ENCODE measurements at places on chromosomes 7 and 10.

DNA sequence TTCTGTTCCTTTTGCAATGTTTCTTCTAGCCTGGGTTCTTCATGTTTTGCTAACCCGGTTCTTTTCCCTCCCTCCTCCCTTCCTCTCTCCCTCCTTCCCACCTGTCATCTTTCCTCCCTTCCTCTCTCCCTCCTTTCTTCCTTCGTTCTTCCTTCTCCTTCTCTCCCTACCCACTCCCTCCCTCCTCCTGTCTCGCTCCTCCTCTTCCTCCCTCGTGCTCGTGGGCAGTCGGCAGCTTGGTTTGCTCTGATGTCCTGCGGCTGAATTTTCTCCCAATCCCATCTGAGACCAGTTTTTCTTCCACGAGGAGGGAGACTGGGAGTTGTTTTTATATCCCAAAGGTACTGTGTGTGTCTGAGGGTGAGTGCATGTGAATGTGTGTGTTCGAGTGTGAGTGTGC lies 43.6 kb upstream of the DIP2C start:
- DNase-seq = no peak

DNA sequence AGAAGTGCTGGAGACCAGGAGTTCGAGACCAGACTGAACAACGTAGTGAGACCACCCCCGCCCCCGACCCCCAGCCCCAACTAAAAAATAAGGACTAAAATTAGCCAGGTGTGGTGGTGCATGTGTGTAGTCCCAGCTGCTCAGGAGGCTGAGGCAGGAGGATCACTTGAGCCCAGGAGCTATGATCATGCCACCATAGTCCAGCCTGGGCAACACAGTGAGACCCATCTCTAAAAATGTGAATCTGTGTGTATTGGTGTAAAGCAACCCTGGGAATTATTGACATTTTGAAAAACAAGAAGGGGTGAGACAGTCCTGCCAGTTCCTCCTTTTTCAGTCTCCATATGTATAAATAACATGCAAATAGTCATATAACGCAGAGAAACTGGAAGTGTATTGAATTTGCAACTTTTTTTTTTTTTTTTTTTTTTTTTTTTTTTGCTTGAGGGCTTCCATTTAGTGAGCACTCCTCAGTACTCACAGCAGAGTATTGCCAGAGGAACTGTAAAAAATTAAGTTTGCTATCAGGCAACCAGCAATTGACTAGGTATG lies 3.4 kb upstream of the ITGB1 start:
- DNase-seq = no peak

DNA sequence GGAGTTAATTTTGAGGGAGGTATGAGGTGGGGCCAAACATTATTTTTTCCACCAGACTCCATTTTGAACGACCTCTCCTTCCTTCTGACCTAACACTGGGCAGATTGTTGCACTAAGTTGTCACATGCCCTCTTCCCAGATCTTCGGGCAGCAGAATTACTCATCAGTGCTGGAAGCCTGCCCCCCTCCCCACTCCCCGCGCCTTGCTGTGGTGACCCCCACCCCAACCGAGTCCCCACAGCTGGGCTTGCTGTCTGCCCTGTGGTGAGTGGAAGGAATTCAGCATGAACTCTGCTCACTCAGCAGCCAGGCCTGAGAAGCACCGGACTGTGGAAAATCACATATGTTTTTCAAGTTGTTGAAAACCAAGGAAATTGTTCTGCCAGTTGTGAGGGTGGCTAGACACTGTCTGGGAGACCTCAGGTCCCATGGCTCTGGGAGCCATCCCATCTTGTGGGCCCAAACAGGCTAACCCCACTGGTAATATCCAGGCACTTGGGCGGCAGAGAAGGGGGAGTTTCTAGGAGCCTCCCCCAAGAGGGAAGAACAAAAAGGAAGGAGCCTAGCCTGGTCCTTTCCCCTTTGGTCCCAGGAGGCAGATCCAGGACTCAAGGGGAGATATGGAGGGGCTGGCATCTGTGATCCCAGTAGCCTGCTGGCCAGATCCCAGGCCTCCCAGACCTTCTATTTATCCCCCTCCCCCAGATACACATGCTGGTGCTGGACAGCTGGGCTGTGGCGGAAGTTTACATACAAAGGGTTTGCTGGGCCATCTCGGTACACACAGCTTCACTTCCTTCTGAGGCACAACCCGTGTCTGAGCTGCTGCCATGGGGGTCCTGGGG lies 3.5 kb upstream of the AEBP1 start:
- no peak for DNase-seq

GRCh38 chr10:44183667-44184632 lies 200.9 kb downstream of the CXCL12 start:
- DNase-seq = no peak

- no peak for DNase-seq
Measured at GRCh38 chr7:143362131-143363015, at the start of gene FAM131B. FAM131B (minus strand) TSS chr7:143362713; CDS start chr7:143362603, 110 bp downstream.

DNA sequence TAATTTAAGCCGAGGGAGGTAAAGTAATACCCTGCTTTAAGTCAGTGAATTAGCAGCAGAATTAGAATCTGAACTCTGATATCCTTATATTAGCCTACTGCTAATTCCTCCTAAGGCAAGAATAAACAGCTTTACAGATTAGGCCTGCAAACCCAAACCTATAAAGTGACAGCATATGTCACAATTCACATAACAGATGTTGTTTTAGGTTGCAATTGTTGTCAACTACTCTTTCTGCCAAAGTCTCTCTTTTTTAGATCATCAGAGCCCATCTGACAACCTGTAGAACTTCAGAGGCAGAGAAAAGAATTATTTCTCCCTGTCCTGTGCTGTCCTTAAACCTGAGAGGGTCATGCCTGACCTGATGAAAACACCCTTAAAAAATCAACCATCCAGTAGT lies 167.2 kb downstream of the PRKG1 start:
- DNase-seq = no peak

GRCh38 chr7:131591687-131592319 lies 35.4 kb upstream of the PODXL start:
- no peak for DNase-seq

- DNase-seq = no peak
Measured at GRCh38 chr7:69430384-69431021, 167.8 kb upstream of the AUTS2 start.

DNA sequence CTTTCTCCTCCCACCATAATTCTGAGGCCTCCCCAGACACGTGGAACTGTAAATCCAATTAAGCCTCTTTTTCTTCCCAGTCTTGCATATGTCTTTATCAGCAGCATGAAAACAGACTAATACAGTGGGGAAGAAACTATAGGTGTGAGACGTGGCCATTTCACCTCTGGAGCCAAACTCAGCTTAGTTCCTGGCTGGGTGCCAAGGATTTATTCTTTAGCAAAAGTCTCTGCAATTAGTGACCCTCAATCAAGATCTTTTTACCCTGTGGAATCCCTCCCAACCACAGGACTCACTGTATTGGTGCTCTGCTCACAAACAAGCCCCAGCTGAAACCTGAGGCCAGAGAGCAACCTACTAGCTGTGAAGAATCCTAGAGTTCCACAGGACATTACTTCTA lies 28.1 kb upstream of the SFTPD start:
- no peak for DNase-seq

DNA sequence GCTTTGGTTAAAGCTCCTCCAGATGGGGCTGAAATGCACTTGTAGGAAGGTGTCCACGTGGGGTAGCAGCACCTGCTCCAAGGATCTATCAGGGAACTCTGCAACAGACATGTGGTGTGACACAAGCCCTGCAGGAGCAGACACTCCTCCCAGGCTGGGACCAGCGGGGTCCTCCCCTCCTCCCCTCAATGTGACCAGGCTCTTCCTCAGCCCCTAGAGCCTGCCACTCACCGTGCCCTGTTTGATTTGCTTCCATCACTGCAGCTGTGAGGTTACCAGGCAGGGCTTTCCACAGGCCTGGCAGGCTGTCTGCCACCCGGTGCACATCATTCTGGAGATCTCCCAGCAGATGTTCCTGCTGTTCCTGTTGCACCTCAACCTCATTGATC lies 13.4 kb downstream of the MMRN2 start:
- no peak for DNase-seq

DNA sequence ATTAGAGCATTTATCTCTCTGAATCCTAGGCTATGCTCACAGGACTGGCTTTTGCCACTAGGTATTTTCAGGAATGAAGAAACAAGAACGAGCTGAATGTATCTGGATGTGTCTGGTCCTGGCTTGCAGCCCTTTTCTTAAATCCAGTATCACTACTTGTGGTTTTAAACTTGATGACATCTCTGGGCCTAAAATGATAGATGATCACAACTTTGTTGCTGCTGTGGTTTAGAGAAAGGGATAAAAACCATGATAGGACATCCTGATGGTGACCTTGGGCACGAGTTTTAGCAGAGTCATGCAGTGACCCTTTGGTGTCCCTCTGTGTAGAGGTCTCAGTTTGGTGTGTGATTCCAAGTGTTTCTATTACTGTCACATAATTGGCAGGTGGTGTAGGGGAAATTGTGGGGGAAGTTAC lies 31.7 kb upstream of the SEMA3C start:
- peak; percentile 36 for DNase-seq

GRCh38 chr7:123170333-123171246 lies 29.2 kb downstream of the SLC13A1 start:
- no peak for DNase-seq

DNA sequence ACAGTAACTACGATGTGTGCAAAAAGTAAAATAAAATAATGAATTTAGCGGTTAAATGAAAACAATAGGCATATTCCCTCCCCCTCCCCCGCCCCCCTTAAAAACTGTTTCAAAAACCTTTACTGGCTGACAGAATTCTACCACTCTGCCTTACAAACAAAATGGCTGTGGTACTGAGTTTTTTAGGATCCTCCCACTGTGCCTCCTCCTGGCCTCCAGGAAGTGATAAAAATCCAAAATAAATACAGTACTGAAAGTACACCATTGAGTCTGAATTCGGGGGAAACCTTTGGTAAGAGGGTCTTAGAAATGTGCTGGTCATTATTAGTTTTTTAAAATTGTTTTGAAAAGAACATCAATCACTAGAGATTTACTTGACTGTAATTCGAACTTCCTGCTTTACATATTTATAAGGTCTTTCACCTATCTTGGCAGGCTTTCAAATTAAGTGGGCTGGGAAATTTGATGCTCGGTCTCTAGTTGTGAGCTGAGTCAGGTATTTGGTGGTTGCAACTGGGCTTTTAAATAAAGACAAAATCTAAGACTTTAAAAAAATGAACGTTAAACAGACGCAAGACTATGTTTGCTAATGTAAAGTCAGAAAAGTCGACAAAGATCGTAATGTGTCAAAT lies 32.5 kb upstream of the EPC1 start:
- peak; percentile 75 for DNase-seq

- no peak for DNase-seq
Measured at GRCh38 chr10:46523962-46524471, 32.4 kb downstream of the GPRIN2 start.

DNA sequence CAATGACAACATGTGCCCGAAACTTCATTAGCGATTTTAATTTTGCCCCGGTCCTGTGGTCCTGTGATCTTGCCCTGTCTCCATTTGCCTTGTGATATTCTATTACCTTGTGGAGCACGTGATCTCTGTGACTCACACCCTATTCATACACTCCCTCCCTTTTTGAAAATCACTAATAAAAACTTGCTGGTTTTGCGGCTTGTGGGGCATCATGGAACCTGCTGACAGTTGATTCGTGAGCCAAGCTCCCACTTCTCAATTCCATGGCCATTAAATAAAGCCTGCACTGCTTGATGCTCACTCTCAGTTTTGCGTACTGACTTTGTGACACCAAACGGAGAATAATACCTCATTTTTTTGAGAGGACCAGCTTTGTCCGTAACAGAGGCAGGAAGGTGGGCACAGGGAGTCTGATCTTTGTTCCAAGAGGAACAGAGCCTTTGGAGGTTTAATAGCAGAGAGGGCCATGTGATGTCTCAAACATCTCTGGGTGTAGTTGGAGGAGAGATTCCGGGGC lies 3.8 kb upstream of the ADAMTS14 start:
- DNase-seq = no peak

DNA sequence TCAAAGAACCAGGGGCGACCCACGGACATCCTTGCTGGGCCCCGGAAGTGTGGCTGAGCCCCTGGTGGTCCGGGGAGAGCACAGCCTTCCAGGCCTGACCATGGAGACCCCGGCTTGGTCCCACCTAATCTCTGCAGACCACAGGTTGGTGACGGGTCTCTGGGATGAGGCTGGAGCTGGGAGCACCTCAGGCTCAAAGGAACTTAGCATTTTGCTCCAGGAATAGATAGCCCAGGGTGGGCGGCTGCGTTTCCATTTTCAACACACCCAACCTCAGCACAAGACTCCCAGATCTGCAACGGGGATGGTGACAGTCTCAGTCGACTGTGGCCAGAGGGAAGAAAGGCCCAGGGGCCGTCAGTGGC lies 58.5 kb downstream of the FOXL3 start:
- DNase-seq = no peak

- no peak for DNase-seq
Measured at GRCh38 chr10:25455980-25456567, 281.3 kb downstream of the GPR158 start.

- no peak for DNase-seq
Measured at GRCh38 chr7:36296284-36296683, 93.4 kb upstream of the ANLN start.

GRCh38 chr10:72785409-72785808 lies 93.5 kb downstream of the MCU start:
- no peak for DNase-seq

GRCh38 chr10:11116361-11116760 lies 98.7 kb downstream of the CELF2 start:
- DNase-seq = no peak

DNA sequence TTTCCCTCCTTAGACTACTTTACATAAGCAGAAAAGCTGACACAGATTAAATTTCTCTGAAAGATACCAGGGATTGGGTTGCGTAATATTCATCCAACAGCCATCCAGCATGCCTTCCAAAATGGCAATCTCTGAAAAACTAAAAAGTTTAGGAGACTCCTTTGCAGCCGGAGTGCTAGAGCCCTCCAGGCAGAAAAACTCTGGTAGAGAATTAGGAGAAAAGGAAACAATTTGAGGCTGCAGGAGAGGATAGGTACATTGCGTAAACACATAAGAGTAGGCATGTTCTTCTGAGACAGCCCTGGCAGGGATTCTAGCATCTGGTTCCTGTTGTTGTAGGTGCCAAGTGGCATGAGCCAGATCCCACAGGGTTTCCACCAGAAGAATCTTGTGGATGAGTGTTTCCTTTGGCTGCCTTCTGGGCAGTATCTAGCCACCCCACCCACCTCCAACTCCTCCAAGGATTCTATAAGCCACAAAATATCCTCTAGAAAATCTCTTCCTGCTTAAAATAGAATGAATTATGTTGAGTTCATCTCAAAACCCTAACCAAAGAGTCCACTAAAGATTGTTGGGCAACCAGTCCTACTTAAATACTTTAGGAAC lies 402.4 kb downstream of the HGF start:
- DNase-seq = no peak
